ENCODE measurements at places on chromosomes 13 and 19.

DNA sequence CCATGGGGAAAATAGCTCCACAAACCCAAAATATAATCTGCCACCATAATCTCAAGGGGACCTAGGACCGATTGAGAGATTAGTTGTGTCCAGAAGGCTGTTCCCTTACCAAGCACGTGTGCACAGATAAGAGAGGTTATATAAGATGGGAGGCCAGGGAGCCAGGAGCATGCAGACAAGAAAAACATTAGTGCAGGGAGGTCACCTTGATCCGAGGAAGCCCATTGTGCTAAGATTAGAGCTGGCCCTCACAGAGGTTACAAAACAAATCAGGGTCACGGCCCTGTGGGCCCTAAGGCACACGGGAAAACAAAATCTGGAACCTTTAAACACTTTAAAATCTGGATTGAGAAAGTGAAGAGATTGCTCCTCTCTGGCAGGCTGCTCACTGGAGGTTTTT is 37.7 kb downstream of the RGCC start:
- DNase-seq = no peak

DNA sequence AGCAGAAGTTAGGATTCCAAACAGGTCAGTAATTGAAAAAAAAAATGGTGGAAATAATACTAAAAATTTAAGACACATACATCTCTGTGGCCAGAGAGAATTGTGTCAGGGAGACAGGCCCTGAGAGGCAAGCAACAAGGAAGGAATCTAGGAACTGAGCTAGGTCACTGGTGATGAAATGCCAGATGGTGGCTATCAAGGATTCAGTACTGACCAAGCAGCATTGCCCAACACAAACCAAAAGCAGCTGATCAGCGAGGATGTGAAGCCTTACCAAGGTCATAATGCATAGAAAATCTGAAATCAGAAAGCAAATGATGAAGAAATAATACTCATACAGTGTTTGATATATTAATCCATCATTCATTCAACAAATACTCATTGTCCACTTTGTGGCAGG is 905.0 kb downstream of the GPC5 start:
- no peak for DNase-seq

GRCh38 chr13:50527612-50528509 is 315.6 kb downstream of the DLEU7 start:
- no peak for DNase-seq

- DNase-seq = no peak
These were observed 56.2 kb downstream of the LACC1 start for GRCh38 chr13:43935878-43936277.

DNA sequence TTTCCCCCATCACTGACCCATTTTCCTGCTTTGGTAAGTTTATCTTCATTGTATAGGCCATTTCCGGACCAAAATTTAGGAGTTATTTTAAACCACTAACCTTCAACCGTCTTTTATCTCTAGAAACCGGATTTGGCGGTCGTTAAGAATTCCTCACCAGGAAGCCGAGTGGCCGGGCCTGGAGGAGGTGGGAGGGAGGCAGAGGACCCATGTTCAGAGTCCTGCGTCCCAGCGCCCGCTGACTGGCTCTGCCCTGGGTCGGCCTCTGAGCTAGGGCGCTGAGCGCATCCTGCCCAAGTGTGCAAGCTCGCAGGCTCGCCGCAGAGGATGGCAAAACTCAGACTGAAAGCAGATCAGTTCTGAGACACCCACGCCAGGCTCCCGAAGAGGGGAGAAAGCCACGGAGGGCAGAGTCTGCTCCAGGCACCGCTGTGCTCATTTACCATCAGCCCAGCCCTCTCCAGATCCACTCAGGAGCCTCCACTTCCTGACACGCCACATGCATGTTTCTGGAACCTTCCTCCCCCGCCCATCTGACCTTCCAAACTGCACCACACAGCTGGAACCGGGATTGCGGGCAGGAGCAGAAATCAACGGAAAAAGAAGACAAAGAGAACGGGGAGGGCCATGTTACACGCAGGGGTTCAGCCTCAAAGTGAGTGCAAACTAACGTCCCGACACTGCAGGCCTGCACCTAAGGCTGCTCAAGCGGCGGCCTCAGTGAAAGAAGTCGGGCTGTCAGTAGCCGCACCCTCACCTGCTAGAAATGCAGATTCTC is 8.3 kb downstream of the COL4A1 start:
- DNase-seq = no peak

DNA sequence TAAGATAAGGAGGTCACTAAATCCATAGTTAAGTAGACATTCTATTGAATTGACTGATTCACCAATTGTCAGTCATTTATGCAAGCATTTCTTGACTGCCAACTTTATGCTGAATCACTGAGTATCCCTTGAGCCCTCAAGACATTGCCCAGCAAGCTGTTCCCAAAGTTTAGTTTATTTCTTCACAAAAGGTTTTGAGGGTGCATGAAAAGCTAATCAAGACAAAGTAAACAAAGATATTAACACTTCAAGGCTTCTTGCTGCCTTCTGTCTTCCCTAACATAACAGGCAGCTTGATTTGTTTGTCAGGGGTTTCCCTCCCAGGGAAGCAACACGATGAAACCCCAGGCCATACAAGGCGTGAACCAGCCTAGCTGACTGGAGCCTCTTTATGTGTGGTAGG is 374.4 kb downstream of the SPRY2 start:
- DNase-seq = no peak

GRCh38 chr13:21310220-21310619 is 133.8 kb downstream of the MRPL57 start:
- no peak for DNase-seq

DNA sequence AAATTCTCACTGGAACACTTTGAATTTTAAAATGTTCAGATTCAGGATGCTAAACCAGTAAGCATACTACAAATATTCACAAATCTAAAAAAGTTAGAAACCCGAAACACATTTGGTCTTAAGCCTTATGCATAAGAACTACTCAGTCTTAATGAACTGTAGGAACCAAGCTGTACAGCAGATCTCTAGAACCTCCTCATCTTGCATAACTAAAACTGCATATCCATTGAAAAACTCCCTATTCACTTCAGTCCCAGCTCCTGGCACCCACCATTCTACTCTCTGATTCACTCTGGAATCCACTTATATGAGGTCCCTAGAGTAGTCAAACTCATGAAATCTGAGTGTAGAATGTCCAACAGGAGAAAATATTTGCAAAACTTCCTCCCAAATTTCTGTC is 65.6 kb upstream of the CEACAM8 start:
- DNase-seq = no peak

GRCh38 chr19:28349604-28350003 is 863.3 kb downstream of the UQCRFS1 start:
- DNase-seq = no peak

- DNase-seq = no peak
These were observed 650.8 kb upstream of the GPC6 start for GRCh38 chr13:92575777-92576176.

DNA sequence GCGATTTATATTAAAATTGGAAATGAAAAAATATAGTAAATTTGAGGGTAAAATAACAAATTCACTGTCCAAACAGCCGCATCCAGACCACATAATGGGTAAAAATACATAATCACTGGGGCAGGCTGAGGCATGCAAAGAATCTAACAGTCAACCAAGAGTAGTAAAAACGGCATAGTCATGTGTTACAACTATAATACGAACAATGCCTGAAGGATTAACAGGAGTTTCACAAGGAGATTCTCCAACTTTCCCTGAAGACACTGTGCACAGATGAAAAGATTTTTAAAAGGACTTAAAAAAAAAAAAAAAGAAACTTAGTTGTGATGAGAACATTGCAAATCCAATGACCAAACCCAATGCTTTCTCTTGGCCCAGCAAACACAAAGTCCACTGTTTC is 20.4 kb upstream of the ATXN8OS start:
- DNase-seq = no peak

GRCh38 chr13:43431290-43431716 is 355.5 kb downstream of the ENOX1 start:
- no peak for DNase-seq

DNA sequence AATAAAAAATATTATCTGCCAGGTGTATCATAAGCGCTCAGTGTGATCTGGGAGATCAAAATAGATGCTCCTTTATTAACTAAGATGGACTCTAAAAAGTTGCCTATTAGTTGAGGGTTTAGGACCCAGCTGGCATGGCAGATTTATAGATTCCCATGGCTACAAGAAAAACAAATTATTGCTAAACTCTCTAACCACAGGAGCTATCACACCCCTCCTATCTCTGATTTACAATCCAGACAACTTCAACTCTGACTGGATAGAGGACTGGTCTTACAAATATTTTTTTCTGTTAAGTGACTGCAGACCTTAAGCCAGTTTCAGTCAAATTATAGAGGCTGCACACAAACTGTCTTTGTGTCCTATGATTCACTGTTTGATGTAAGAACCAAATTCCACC is 45.4 kb upstream of the MYCBP2 start:
- DNase-seq = no peak

GRCh38 chr13:112434937-112435523 is 58.9 kb downstream of the SPACA7 start:
- no peak for DNase-seq

GRCh38 chr19:48822514-48822913 is 11.7 kb upstream of the BCAT2 start:
- no peak for DNase-seq

- no peak for DNase-seq
These were observed 4.0 kb downstream of the SLC7A10 start for GRCh38 chr19:33221638-33222037.

DNA sequence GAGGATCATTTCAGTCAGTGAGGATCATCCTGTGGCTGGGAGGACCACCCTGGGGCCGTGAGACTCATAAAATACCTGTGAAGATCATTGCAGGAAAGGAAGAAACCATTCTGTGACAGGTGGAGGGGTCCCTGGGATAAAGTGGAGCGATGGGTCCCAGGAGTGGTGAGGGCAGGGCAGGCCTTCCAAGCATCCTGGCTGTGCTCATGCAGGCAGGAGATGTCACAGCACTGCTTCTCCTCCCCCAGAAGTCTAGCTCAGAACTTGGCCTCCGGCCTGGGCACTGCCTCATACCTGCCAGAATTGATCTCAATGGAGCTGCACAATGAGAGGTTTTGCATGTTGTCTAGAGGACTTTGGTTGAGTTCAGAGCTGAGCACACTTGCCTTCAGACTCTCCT is 11.1 kb downstream of the KLK1 start:
- no peak for DNase-seq

DNA sequence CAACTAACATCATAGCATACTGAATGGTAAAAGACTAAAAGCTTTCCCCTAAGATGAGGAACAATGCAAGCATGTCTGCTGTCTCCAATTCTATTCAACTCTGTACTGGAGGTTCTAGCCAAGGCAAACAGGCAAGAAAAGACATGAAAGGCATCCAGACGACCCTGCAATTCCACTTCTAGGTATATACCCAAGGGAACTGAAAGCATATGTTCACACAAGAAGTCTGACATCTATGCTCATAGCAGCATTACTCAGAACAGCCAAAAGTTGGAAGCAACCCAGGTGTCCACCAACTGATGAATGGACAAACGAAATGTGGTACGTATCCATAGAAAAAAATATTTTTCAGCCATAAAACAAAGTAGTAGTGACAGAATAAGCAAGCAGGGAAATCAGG is 39.1 kb downstream of the PEPD start:
- DNase-seq = no peak

GRCh38 chr13:49840675-49841074 is 48.2 kb upstream of the KPNA3 start:
- no peak for DNase-seq

DNA sequence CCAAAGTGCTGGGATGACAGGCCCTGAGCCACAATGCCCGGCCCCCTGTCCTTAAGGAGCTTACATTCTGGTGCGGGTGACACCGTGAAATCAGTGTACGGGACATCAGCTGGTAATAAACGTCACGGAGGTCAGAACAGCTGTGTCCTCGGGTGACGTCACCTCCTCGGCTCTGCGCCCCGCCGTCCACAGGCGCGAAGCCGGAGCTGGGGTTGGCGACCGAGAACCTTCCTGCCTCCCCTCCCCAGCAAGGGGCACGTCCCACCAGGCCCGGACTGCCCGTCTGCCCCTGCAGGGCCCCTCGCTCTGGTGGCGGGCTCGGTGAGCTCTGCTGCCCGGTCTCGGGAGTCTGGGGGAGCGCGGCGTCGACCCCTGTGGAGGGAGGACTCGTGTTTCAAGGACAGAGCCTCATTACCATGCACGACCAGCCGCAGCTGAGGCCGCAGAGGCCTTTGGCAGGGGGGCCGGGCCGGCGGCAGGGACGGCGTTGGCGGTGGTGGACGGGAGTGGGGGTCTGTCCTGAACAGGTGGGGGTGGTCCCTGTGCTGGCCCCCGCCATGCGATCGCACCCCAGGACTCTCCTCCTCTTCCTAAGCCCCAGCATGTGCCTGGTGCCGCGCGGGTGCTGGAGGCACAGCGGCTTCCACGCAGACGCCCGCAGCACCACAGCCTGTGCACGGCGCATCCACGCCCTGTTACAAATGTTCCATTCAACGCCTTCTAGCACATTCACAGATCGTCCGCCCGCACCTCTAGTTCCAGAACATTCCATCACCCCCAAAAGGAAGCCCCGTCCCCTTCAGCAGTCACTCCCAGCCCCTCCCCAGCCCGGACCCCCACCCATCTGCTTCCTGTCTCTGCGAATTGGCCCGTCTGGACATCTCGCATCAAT is 5.4 kb downstream of the LINGO3 start:
- no peak for DNase-seq

DNA sequence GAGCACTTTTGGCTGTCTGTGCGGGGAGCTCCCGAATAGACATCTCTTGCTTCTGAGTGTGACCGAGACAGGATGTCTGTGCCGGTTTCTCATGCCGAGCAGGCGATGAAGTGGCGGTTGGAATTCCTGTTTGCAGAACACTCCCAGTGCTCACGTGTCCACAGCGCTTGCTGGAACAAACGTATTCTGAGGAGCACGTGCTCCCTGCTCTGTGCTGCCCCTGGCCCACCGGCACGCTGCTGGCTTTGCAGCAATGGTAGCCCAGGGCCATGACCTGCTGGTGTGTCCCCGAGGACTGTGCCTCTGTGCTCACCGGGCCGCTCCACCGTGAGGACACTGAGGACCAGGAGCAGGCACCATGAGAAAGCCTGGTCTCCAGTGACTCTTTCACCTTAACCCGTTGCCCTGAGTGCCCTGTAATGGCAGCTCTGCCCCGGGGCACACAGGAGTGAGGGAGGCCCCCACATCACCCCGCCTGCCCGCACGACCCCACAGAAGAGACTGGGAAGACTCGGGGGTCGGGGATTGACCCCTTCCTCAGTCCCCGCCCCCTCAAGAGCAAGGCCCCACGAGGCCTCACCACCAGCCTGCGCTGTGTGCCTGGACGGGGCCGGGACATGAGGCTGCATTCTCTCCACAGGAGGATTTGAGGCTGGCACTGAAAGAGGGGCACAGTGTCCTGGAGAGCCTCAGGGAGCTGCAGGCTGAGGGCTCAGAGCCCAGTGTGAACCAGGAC is 40.0 kb upstream of the F7 start:
- DNase-seq = no peak

GRCh38 chr19:33394723-33395560 is 21.4 kb downstream of the CEBPG start:
- DNase-seq = no peak
